ENCODE measurements at places on chromosomes 3 and 15.

GRCh38 chr3:29186982-29187725, 93.7 kb upstream of the RBMS3 start:
- H3K4me1 ChIP-seq = no peaks in the 10 kb centered on the region
- no peak overlapping the region for H3K4me3 ChIP-seq
- no peak overlapping the region for H3K27ac ChIP-seq
- DNase-seq = no peak
- no peaks in the 10 kb centered on the region for H3K27me3 ChIP-seq
- H3K36me3 ChIP-seq = no peaks in the 10 kb centered on the region

- no peaks in the 10 kb centered on the region for H3K36me3 ChIP-seq
- H3K4me3 ChIP-seq = no peak overlapping the region
- H3K4me1 ChIP-seq = no peaks in the 10 kb centered on the region
- no peaks in the 10 kb centered on the region for H3K27me3 ChIP-seq
- DNase-seq = no peak
Observed at GRCh38 chr3:153219146-153219545, 57.1 kb downstream of the RAP2B start.

DNA sequence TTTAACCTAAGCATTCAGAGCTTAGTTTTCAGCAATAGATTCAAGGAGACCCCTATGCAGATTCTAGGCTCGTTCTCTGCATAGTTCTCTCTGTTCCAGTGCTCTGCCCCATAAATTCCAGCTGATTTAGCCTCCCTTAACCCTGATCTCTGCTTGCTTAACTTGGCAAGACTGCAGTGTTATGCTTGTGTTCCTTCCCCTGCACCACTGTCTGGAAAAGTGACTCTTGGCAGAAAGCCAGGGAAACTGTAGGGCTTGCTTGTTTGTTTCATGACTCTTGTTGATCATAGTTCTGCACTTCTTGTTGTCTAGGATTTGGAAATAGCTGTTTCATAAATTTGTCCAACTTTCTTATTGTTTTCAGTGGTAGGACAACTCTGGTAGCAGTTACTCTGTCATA, 40.1 kb downstream of the ANAPC13 start:
- no peak overlapping the region for H3K27ac ChIP-seq
- no peak overlapping the region for H3K4me3 ChIP-seq
- no peaks in the 10 kb centered on the region for H3K36me3 ChIP-seq
- H3K27me3 ChIP-seq = no peaks in the 10 kb centered on the region

DNA sequence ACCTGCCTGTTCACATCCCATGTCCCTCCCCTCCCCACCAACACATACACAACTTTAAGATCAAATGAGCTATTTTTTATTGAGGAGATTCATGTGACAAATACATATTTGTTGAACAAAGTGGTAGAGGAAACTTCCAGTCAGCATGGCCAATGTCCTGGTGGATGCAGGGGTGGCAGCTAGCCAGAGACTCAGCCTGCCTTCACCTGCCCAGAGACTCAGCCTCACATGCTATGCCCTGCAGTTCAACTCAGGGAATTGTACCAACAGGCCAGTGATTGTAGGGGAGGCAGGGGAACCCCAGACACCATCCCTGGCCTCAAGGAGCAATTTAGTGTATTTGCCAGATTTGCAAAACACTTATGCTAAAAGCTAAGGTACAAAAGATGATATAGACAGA, 136.6 kb downstream of the OPA1 start:
- H3K4me3 ChIP-seq = no peak overlapping the region
- H3K27me3 ChIP-seq = no peaks in the 10 kb centered on the region
- H3K4me1 ChIP-seq = peaks cover 2% of the 10 kb centered on the region
- H3K27ac ChIP-seq = no peak overlapping the region

- no peak overlapping the region for H3K4me3 ChIP-seq
- no peaks in the 10 kb centered on the region for H3K4me1 ChIP-seq
- H3K27me3 ChIP-seq = no peaks in the 10 kb centered on the region
- no peak overlapping the region for H3K27ac ChIP-seq
Observed at GRCh38 chr3:165852191-165852590, 15.0 kb upstream of the BCHE start.

- H3K27me3 ChIP-seq = peaks cover 37% of the 10 kb centered on the region
- no peaks in the 10 kb centered on the region for H3K36me3 ChIP-seq
- peaks cover 5% of the 10 kb centered on the region for H3K4me1 ChIP-seq
- H3K27ac ChIP-seq = no peak overlapping the region
- DNase-seq = no peak
Observed at GRCh38 chr3:54121414-54122323, 683 bp upstream of the CACNA2D3 start.

- H3K4me1 ChIP-seq = no peaks in the 10 kb centered on the region
- no peak overlapping the region for H3K4me3 ChIP-seq
- H3K36me3 ChIP-seq = no peaks in the 10 kb centered on the region
- no peak overlapping the region for H3K27ac ChIP-seq
- H3K27me3 ChIP-seq = no peaks in the 10 kb centered on the region
Observed at GRCh38 chr3:155517903-155518302, 224.4 kb upstream of the STRIT1 start.

DNA sequence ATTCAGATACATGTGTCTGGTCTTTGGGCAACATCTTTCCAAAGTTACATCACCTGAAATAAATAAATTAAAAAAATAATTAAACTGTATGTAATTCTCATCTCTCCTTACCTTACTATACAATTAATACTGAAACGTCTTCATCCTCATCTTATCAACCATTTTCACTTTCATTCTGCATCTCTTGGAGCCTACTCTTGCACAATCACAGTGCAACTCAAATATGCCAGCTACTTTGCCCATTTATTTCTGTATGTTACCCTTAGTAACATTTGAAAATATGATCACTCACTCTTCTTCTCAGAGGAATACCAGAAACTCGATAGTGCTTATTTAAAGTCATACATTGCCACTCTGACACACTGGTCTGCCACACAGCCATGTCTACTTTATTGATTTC, 1357.1 kb upstream of the CADM2 start:
- H3K27me3 ChIP-seq = no peaks in the 10 kb centered on the region
- H3K4me3 ChIP-seq = no peak overlapping the region
- no peak for DNase-seq

- peaks cover 3% of the 10 kb centered on the region for H3K4me1 ChIP-seq
- DNase-seq = no peak
- no peaks in the 10 kb centered on the region for H3K36me3 ChIP-seq
- H3K4me3 ChIP-seq = no peak overlapping the region
- no peak overlapping the region for H3K27ac ChIP-seq
- no peaks in the 10 kb centered on the region for H3K27me3 ChIP-seq
Observed at GRCh38 chr3:52824037-52824436, 6.4 kb downstream of the ITIH4 start.

DNA sequence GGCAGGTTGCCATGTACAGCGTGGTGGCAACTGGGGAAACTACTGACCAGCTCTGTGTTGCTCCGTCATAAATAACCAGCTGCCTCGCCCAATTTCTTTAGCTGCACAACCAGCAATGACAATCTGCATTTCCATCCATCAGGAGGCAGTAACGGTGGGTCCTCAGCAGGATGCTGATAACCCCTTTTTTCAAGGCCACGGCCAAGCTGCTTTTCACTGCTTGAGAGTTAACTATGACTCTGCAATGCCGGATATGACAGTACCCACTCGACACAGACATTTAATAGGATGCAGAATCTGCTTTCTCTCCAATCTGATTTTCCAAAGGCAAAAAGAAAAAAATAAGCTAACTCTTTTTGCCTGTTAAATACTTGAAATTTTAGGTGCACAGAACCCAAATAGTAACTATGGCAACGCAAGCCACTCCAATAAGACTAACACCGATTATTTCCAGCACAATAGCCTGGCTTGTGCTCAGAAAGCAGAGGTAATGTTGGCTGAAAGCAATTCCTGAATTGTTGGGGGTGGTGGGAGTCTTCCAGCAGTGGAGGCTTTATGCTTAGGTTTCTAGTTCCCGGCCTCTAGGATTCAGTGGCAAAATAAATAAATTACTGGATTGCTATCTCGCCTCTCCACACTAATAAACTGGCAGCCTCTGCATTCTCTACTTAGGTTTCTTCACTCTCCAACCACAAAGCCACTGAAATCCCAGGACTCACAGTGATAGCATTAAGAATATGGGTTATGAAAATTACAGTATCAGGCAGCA, 31.2 kb upstream of the SRGAP3 start:
- no peak for DNase-seq
- no peak overlapping the region for H3K4me3 ChIP-seq
- no peaks in the 10 kb centered on the region for H3K27me3 ChIP-seq

DNA sequence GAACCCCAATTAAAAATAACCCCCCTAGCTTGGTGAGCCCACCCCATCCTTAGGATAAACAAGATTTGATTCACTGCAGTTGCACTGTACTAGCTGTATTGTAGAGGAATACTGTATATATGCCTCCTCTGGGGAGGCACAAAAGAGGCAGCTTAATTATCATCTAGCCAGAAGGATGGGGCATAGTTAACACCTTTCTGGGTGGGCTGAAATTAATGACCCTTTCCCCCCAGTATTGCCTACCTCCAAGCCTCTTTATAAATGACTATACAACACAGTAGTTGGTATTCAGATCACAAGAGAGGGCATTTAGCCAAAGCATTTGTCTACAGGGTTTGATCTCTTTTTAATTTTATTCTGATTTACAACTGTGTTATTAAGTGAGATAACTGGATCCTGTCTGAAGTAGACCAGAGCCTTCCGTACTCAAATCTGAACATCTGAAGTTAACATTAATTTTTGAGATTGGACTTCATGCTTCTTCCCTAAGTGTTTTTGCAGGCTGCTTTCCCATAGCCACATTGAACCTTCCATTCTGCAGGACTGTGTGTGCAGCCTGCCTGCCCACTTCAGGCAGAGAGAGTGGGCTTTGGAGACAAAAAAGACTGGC, 807.0 kb upstream of the ARRDC4 start:
- no peaks in the 10 kb centered on the region for H3K27me3 ChIP-seq
- no peak overlapping the region for H3K4me3 ChIP-seq
- no peak overlapping the region for H3K27ac ChIP-seq
- H3K4me1 ChIP-seq = no peaks in the 10 kb centered on the region

DNA sequence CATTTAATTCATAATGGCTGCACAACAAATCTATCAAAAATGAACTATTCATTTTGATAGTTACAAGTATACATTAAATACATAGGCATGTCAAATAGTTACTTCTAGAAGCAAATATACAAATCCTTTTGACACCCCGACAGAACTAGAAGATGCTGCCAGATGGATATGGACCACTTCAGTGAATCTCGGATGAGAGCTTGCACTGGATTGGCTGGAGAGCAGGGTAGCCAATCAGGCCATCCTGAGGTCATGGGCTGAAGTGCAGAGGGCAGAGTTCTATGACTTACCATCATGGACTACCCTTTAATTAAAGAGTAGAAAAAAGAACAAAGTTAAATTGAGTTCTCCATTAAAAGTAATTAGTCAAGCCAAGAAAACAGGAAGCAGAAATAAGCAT, 8.3 kb downstream of the CCNL1 start:
- no peak overlapping the region for H3K27ac ChIP-seq
- H3K27me3 ChIP-seq = no peaks in the 10 kb centered on the region
- peaks cover 100% of the 10 kb centered on the region for H3K36me3 ChIP-seq
- no peak for DNase-seq
- no peaks in the 10 kb centered on the region for H3K4me1 ChIP-seq

DNA sequence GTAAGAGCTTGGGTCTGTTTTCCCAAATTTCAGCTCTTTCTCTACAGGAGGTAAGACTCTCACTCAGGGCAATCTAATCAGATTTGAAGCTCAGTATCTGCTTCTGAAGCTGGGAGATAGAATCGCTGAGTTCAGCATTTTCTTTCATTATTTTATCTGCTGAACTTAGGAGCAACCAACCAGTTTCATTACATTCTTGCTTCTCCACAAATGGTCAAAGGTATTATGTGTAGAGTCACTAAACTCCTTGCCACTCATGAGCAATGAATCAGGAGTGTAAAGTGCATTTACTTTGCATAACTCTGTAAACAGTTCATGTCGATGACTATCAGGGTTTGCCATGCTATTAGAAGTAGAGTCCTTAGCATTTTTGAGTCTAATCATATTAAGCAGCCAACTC, 249.4 kb downstream of the CHL1 start:
- H3K4me1 ChIP-seq = 0 out of 2 replicates have a peak, but pooled peaks cover 2% of the 10 kb centered on the region
- no peak for DNase-seq
- no peaks in the 10 kb centered on the region for H3K36me3 ChIP-seq
- no peaks in the 10 kb centered on the region for H3K27me3 ChIP-seq

GRCh38 chr3:44099566-44100297, 142.0 kb upstream of the TOPAZ1 start:
- no peaks in the 10 kb centered on the region for H3K36me3 ChIP-seq
- no peak overlapping the region for H3K4me3 ChIP-seq
- H3K27ac ChIP-seq = no peak overlapping the region
- no peaks in the 10 kb centered on the region for H3K4me1 ChIP-seq

DNA sequence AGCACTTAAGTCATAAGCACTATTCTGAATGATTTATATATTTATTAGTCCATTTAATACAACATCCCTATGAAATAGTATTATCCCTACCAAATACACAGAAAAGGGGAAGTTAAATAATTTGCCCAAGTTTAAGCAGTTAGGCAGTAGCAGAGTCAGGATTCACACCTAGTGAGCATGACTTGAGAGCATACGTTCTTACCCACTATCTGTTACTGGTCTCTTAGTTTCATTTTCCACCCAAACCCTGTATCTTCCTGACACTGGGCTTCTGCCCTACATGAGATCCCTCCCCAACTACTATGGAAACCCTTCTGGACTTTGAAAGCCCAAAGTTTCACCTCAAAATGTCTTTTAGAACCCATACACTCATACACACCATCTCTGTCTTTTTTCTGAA, 4.4 kb upstream of the ATOSA start:
- no peak for DNase-seq
- H3K27ac ChIP-seq = no peak overlapping the region
- no peaks in the 10 kb centered on the region for H3K4me1 ChIP-seq
- H3K27me3 ChIP-seq = no peaks in the 10 kb centered on the region

DNA sequence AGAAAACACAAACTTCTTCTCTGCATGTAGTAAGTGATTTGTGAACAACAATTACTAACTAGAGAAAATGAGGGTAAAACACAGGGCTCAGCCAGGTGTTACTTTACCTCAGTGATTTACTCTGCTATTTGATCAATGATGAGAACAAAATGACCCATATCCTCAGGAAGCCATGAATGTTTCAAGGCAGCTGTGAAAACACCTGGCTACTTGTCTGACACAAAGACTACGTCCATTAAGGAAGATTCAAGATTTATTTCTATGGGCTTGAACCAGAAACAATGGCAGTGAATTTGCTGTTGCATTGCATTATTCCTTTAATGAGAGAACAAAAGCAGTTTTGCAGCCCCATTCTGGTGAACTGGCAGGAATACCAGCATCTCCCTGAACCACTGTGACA, 374.6 kb upstream of the ARL6 start:
- H3K4me3 ChIP-seq = no peak overlapping the region
- peaks cover 3% of the 10 kb centered on the region for H3K4me1 ChIP-seq
- DNase-seq = no peak
- no peak overlapping the region for H3K27ac ChIP-seq
- no peaks in the 10 kb centered on the region for H3K36me3 ChIP-seq

- no peak for DNase-seq
- no peak overlapping the region for H3K27ac ChIP-seq
- H3K27me3 ChIP-seq = peaks cover 6% of the 10 kb centered on the region
- H3K4me1 ChIP-seq = no peaks in the 10 kb centered on the region
- peaks cover 3% of the 10 kb centered on the region for H3K36me3 ChIP-seq
Observed at GRCh38 chr3:197513953-197514785, 41.6 kb downstream of the BDH1 start.

GRCh38 chr3:47398228-47398627, 17.4 kb downstream of the PTPN23 start:
- no peaks in the 10 kb centered on the region for H3K4me1 ChIP-seq
- H3K27me3 ChIP-seq = no peaks in the 10 kb centered on the region
- no peak overlapping the region for H3K27ac ChIP-seq
- DNase-seq = no peak

- DNase-seq = no peak
- H3K36me3 ChIP-seq = no peaks in the 10 kb centered on the region
- H3K4me3 ChIP-seq = no peak overlapping the region
- H3K27me3 ChIP-seq = no peaks in the 10 kb centered on the region
Observed at GRCh38 chr3:31804251-31805051, 176.6 kb downstream of the OSBPL10 start.
